ENCODE measurements at places on chromosomes 5 and 9. TPM values are rescaled to one million over a fixed set of nuclear protein-coding genes. Genes with fewer than 3 reads are reported as not detected.

PLK2 gene
- total RNA-seq = 3.8 TPM

GRCh38 chr5:18114151-18114757, 480.0 kb downstream of the TAF11L14 start:
- H3K27me3 ChIP-seq = no peaks in the 10 kb centered on the region
- no peak for DNase-seq
- no peaks in the 10 kb centered on the region for H3K36me3 ChIP-seq
- H3K4me3 ChIP-seq = no peak overlapping the region
- H3K27ac ChIP-seq = no peak overlapping the region

GRCh38 chr5:55913466-55914413, 62.6 kb downstream of the IL31RA start:
- peaks cover 7% of the 10 kb centered on the region for H3K4me1 ChIP-seq
- H3K27me3 ChIP-seq = no peaks in the 10 kb centered on the region
- no peaks in the 10 kb centered on the region for H3K36me3 ChIP-seq

DNA sequence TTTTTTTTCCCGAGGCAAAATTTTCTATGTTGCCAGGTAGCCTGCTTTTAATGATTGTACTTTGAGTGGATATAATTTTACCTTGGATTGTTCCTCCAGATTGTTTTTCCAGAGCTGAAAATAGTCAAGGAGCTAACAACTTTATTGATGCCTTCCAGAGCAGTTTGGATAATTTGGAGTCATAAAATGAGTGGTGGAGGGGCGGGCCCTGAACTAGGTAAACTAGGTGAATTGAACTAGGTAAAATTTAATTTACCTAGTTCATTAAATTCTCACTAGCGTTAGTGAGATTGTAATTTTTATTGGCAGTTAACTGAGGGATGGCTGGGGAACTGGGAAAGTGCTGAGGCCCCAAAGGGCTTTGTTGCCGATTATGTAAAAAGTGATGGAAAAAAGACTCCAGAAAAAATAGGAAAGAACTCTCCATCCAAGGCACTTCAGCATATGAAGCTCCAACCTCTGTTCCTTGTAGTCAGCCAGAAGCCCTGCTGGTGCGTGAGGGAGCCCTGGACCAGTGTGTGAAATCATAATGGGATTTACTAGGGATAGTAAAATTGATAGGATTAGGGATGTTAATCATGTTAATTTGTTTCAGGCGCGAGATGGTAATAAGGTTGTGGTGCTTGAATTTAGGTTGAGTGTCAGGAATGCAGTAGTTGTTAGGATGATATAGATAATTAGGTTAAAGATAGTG, 1.7 kb downstream of the DNAJC25 start:
- H3K4me3 ChIP-seq = peak overlapping the region; percentile 94
- peaks cover 23% of the 10 kb centered on the region for H3K36me3 ChIP-seq
- peaks cover 47% of the 10 kb centered on the region for H3K4me1 ChIP-seq
- no peak for DNase-seq
- H3K27ac ChIP-seq = peak overlapping the region; percentile 10

DNA sequence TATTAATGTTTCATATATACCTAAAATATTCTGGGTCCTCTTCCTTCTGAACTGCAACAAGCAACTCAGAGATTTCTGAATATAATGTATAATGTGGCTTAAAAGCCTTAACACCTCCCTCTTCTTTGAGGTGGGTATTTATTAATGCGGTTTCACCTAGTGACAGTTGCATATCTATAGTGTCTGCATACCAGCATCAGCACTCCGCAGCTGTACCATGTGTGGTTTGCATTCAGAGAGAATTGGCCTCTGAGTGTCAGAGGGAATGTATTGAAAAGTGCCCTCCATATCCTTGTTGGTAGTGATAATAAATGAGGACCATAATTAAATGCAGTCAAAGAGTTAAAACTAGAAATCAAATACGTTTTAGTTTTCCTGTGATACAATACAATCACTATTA, 256.6 kb upstream of the ARRDC3 start:
- H3K27me3 ChIP-seq = no peaks in the 10 kb centered on the region
- no peak for DNase-seq
- H3K4me1 ChIP-seq = no peaks in the 10 kb centered on the region
- no peak overlapping the region for H3K27ac ChIP-seq

DNA sequence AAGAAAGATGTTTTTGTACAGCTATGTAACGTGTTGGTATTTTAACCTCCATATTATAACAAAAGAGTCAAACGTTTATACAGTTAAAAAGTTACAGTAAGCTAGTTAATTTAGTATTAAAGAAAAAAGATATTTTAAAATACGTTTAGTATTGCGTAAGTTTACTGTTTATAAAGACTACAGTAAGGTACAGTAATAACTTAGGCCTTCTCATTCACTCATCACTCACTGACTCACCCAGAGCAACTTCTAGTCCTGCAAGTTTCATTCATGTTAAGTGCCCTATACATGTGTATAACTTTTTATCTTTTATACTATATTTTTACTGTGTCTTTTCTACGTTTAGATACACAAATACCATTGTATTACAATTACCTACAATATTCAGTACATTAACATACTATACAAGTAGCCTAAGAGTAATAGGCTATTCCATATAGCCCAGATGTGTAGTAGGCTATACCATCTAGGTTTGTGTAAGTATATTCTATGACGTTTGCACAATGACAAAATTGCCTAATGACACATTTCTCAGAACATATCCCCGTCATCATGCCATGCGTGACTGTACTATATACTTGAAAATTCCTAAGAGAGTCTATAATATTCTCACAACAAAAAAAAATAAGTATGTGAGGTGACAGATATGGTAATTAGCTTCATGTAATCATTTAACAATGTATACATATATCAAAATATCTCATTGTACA, 33.8 kb downstream of the ERP44 start:
- no peak overlapping the region for H3K4me3 ChIP-seq
- H3K4me1 ChIP-seq = peaks cover 12% of the 10 kb centered on the region
- H3K36me3 ChIP-seq = peaks cover 4% of the 10 kb centered on the region

- no peaks in the 10 kb centered on the region for H3K27me3 ChIP-seq
- H3K27ac ChIP-seq = no peak overlapping the region
- H3K4me1 ChIP-seq = peaks cover 10% of the 10 kb centered on the region
Observed at GRCh38 chr9:134344068-134344799, 18.0 kb downstream of the RXRA start.

DNA sequence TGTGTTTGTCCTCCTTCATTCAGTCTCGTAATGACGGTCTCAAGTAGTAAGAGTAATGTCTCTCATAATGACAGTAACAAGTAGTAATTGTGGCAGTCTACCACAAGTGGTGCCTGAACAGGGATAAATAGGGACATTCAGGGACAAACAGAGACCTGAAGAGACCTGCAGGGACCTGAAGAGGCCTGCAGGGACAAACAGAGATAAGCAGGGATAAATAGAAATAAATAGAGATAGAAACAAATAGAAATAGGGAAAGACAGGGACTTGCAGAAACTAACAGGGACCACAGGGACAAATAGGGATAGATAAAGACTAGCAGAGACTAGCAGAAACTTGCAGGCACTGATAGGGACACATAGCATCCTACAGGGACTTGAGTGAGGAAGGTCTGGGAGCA, 7.9 kb downstream of the UGT3A2 start:
- DNase-seq = no peak
- H3K27ac ChIP-seq = no peak overlapping the region
- no peak overlapping the region for H3K4me3 ChIP-seq
- peaks cover 7% of the 10 kb centered on the region for H3K4me1 ChIP-seq
- H3K27me3 ChIP-seq = peaks cover 12% of the 10 kb centered on the region
- no peaks in the 10 kb centered on the region for H3K36me3 ChIP-seq

DNA sequence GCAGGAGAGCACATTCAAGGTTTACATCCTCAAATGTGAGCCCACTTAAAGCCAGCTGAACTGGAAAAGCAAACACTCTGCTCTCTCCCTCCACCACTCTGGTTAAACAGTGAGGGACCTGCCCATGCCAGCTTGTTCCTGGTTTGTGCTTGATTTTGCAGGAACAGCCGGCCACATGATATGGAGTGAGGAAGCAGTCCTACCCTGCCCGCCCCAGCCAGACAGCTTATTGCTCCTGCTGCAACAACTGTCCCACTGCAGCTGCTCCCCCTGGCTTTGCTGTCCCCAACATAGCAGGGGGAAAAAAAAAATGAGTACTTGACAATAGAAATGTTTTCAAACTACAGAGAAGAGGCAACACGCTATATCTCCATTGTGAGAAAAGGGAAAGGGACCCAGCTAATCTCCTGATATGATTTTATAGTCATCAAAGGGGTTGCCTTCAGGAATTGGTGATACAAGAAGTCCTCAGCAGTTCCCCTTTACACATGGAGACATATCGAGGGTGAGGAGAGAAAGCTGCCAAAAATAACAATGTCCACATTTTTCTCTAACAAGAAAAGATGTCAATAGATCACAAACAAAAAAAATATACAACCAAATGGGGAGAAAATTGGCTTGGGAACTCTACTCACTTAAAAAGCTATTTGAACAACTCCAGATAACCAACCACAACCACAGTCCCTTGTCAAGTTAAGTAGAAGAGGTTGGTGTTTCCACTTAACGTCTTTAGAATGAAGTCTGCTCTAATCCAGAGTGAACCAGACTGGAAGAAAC, 4.6 kb downstream of the MYO10 start:
- peaks cover 14% of the 10 kb centered on the region for H3K4me1 ChIP-seq
- H3K36me3 ChIP-seq = no peaks in the 10 kb centered on the region
- no peak overlapping the region for H3K4me3 ChIP-seq
- no peak for DNase-seq
- H3K27ac ChIP-seq = no peak overlapping the region
- peaks cover 55% of the 10 kb centered on the region for H3K27me3 ChIP-seq

- no peak overlapping the region for H3K4me3 ChIP-seq
- H3K27ac ChIP-seq = no peak overlapping the region
- no peaks in the 10 kb centered on the region for H3K36me3 ChIP-seq
- H3K4me1 ChIP-seq = peaks cover 36% of the 10 kb centered on the region
Observed at GRCh38 chr9:126401107-126401506, 74.5 kb downstream of the MVB12B start.

- no peak for DNase-seq
- no peak overlapping the region for H3K27ac ChIP-seq
- no peaks in the 10 kb centered on the region for H3K27me3 ChIP-seq
- H3K4me1 ChIP-seq = no peaks in the 10 kb centered on the region
Observed at GRCh38 chr9:136443687-136444086, 4.0 kb upstream of the INPP5E start.

- peaks cover 50% of the 10 kb centered on the region for H3K4me1 ChIP-seq
- H3K27ac ChIP-seq = no peak overlapping the region
- H3K27me3 ChIP-seq = peaks cover 9% of the 10 kb centered on the region
- H3K4me3 ChIP-seq = no peak overlapping the region
- no peak for DNase-seq
Observed at GRCh38 chr5:55104036-55104772, 1.8 kb downstream of the GZMA start.

DNA sequence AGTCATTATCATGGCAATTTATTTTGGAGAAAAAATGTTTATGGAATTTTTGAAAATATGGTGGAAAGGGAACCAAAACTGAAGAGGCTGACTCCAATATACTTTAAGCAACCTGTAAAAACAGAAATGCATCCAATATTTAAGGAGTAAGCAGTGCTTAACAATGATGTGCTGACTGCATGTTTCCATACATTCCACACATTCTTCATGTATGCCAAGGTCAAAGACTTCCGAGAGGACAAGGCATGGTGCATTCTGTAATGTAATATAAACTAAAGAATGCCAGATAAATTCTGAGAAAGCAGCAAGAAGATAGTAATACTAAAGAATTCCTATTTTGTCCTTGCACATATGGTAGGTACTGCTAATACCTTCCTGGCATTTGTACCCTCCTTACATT, 2015.9 kb upstream of the CDH9 start:
- H3K27me3 ChIP-seq = no peaks in the 10 kb centered on the region
- no peak for DNase-seq
- H3K4me1 ChIP-seq = no peaks in the 10 kb centered on the region
- no peaks in the 10 kb centered on the region for H3K36me3 ChIP-seq

GRCh38 chr5:171275841-171276544, 33.1 kb upstream of the TLX3 start:
- H3K4me1 ChIP-seq = no peaks in the 10 kb centered on the region
- no peak overlapping the region for H3K4me3 ChIP-seq
- no peaks in the 10 kb centered on the region for H3K36me3 ChIP-seq
- H3K27me3 ChIP-seq = peaks cover 9% of the 10 kb centered on the region
- no peak for DNase-seq

DNA sequence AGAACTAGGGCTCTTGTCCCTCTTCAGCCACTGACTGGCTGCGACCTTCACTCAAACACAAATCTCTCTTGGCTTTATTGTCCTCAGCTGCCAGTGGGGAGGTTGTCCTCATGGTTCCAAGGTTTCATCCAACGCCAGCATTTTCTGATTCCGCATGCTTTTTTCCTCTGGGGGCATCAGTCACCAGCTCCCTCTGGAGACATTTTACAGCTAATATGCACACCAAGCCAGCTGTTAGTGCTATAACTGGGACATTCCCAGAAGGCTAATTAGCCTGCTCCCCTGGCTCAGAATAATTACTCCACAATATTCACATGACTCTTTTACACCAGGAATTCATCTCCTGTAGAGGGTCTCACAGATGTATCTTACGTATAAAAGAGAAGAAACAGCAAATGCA, 193.6 kb upstream of the ANKRD55 start:
- H3K27me3 ChIP-seq = no peaks in the 10 kb centered on the region
- H3K27ac ChIP-seq = no peak overlapping the region
- no peaks in the 10 kb centered on the region for H3K36me3 ChIP-seq
- H3K4me3 ChIP-seq = no peak overlapping the region
- H3K4me1 ChIP-seq = no peaks in the 10 kb centered on the region
- no peak for DNase-seq

DNA sequence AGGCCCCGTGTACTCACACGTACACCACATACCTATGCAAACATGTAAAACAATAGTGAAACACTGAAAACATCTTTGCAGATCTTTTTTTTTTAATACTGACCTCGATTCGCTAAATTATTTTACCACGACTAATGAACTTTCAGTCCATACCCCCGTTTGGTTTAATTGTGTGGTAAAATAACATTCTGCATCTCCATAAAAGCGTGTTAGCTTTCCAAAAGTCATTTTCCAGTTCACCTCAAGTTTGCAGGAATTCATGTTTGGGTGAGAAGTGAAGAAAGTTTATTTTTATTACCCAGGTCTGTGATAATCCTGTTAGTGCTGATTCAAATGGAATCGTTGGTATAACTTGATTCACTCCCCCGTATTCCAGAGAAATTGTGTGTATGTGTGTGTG, 652 bp downstream of the ARSK start:
- H3K4me1 ChIP-seq = peaks cover 37% of the 10 kb centered on the region
- no peaks in the 10 kb centered on the region for H3K27me3 ChIP-seq
- peaks cover 9% of the 10 kb centered on the region for H3K36me3 ChIP-seq
- peak overlapping the region; percentile 88 for H3K4me3 ChIP-seq
- no peak for DNase-seq

DNA sequence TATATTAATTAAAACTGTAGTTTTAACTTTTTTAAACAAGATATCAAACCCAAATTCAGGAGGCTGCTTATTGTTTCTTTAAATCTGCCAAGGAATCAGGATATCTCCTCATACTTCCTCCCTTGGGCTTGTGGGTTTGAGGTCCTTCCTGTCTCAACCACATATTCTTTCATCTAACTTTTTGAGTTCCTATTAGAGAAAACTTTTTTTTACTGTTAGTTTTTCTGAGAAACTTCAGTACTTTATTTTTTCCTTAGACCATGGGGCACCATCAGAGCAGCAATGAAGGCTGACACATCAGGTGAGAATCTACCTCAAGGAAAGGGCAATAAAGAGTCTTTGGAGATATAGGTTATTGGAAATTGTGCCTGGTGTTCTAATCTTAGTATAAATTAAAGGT, 56.7 kb downstream of the TSSK1B start:
- no peak for DNase-seq
- H3K36me3 ChIP-seq = no peaks in the 10 kb centered on the region
- H3K4me3 ChIP-seq = no peak overlapping the region
- peaks cover 11% of the 10 kb centered on the region for H3K27me3 ChIP-seq

- no peak overlapping the region for H3K4me3 ChIP-seq
- H3K27ac ChIP-seq = no peak overlapping the region
- H3K27me3 ChIP-seq = peaks cover 2% of the 10 kb centered on the region
- no peak for DNase-seq
- peaks cover 22% of the 10 kb centered on the region for H3K4me1 ChIP-seq
- H3K36me3 ChIP-seq = peaks cover 3% of the 10 kb centered on the region
Observed at GRCh38 chr9:78130004-78130403, 98.4 kb upstream of the GNAQ start.

Measured in activated CD4-positive, alpha-beta T cell treated with anti-CD3 and anti-CD28 coated beads for 36 hours (primary cell).